Testis (tissue), 5 donors: ENCODE measurements at places on chromosomes 1 and 21. TPM values are rescaled to one million over a fixed set of nuclear protein-coding genes. Genes with fewer than 3 reads are reported as not detected.

DNA sequence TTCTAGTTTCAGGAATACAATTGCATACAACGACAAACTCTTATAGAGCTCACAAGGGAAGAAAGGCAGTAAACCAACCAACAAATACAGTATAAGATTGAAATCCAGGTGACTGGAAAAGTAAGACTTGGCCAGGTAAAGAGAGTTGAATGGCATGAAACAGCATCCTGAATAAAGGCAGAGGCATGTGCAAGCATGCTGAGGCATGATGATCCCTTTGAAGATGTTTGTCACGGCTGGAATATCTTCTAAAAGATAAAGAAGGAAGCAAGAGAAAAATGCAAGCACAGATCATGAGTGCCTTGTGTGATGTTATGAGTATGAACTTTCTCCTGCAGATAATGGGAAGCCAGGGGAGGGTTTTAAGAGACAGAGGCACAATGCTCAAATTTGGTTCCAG is 83.3 kb upstream of the SPATA6 start:
- no peak for DNase-seq

DNA sequence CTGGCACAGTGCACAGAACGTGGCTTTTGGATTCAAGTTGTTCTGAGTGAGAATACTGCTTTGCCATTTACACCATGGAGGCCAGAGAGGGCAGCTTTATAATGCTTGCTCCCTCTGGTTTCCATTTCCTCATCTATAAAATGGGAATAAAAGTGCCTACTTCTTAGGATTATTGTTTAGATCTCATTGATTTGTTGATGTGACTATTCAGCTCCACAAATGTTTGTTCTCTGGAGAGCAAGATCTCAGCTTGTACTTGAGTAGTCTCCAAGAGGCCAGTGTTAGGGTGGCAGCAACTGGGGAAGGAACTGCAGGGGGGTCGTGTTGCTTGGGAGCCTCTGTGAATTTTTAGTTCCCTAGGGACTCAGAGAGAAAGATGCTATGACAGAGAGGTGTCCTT is 55.2 kb downstream of the YARS1 start:
- no peak for DNase-seq

- DNase-seq = no peak
These were observed 32.3 kb downstream of the SLC9A1 start for GRCh38 chr1:27122652-27123051.

ATAD3C gene
- 1.5 TPM for polyA plus RNA-seq

DPT gene
- 78.7 TPM for polyA plus RNA-seq
